HS-27A (cell line): ENCODE measurements at places on chromosomes 4 and X.
A peak's percentile ranks its signal among the peaks of the same experiment; 100 is the strongest.

DNA sequence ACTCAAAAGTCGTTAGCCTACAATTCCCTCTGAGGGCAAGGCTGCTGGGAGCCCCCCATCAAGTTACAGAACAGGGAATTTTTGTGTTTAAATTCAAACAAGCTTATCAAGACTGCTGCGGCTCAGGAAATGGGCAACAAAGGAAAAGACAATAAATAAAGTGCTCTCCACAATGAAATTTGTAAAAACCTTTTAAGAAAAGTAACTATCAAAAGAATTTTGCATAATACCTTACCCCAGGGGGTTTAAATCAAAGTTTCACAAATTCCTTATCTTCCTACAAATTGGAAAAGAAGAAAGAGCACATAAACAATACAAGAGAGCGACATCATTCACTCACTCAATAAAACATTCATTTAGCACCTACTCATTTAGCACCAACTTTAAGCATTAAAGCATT, 97.9 kb upstream of the CCDC160 start:
- DNase-seq, result no peak

- DNase-seq, result no peak
These were observed 47.2 kb downstream of the SLC34A2 start for GRCh38 chr4:25702848-25703247.

GRCh38 chr4:175560604-175561003, 251.5 kb downstream of the GPM6A start:
- no peak for DNase-seq

GRCh38 chrX:115894087-115894486, 276.5 kb upstream of the AGTR2 start:
- DNase-seq, result peak; percentile 8

DNA sequence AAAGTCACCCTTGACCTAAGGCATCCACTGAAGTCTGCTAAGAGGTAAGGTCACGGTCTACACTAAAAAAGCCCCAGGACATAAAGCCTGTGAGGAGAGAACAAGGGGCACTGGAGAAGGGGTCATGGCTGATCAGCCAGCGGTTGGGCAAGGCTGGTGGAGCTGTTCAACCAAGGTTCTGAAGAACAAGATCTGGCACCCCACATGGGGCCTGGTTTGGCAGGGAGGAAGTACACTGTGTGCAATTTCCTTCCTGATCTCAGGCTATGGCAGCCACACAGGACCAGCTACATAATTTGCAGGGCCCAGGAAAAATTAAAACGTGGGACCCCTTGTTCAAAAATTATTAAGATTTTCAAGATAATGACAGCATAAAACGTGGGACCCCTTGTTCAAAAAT, 14.1 kb upstream of the BRS3 start:
- DNase-seq, result no peak

- peak; percentile 58 for DNase-seq
These were observed 71.9 kb downstream of the MAGEB17 start for GRCh38 chrX:16239211-16239610.

- no peak for DNase-seq
These were observed 9.8 kb downstream of the NKX3-2 start for GRCh38 chr4:13534344-13535063.

DNA sequence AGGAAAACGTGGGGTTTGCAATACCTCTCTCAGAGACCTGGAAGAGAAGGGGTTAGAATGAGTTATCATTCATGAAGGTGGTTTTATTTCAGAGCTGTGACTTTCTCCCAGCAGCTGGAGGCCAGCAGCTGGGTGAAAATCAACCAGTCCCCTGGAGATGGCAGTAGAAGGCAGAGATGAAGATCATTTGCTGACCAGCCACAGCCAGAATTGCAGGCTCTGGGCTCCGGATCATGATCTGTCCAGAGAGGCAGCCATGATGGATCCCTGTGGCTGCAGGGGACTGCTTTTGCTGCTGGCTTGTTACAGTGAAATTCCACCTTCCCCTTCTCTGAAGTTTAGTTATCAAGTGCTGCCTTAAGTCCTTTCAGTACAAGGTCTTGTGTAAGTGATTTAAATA, 46.9 kb upstream of the TAB3 start:
- DNase-seq, result no peak

GRCh38 chrX:16639966-16640365, 10.0 kb upstream of the S100G start:
- no peak for DNase-seq

- no peak for DNase-seq
These were observed 56.0 kb downstream of the RAI2 start for GRCh38 chrX:17805120-17805519.

DNA sequence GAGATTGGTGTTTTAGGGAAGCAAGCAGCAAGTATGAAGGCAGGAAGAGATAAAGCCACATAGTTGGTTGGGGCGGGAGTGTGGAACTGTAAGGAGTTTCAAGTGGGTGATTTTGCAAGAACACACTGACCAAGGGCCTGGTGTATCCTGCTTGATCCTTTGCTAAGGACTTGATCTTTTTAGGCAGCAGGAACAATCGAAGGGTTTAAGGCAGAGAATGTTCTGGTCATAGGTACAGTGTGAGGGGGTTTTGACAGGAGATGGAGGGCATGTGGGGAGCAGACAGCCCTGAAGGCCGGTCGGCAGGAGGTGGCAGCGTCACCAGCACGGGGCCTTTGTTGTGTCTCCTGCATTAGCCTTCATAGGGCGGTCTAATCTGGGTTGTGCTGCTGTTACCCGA, 54.7 kb downstream of the FAM193A start:
- no peak for DNase-seq

DNA sequence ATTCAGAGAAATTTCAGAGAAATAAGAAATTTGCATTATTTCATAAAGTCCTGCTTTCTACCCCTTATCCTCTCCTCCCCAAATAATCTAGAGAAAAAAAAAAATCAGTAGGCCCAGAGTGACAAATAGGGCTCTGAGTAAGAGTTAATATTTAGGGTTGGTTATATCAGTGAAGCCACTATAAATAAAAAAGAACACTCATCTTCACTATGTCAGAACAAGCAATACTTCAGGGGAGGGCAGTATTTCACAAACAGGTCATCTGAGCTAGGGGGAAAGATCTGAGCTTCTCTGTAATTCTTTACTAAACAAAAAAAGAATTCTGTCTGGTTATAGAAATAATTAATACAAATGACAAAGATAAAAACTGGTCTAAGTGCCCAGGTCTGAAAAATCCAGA, 39.4 kb downstream of the PDE5A start:
- no peak for DNase-seq

DNA sequence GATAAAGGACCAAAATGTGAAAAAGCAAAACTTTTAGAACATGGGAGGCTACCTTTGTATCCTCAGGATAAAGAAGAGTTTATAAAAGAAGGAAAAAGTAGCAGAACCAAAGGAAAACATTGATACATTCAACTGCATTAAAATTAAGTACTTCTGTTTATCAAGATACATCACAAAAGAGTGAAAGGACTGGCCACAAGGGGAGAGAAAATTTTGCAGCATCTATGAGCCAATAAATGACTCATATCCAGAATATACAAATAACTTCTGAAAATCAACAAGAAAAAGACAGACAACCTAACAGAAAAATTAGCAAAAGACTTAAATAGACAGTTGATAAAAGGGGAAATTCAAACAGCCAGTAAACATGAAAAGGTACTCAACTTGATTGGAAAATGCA, 177.1 kb downstream of the RBMX2 start:
- no peak for DNase-seq

GRCh38 chr4:184343502-184344177, 126.0 kb upstream of the ENPP6 start:
- DNase-seq, result peak; percentile 31

GRCh38 chrX:19639813-19640462, 124.6 kb upstream of the MAP3K15 start:
- DNase-seq, result no peak

DNA sequence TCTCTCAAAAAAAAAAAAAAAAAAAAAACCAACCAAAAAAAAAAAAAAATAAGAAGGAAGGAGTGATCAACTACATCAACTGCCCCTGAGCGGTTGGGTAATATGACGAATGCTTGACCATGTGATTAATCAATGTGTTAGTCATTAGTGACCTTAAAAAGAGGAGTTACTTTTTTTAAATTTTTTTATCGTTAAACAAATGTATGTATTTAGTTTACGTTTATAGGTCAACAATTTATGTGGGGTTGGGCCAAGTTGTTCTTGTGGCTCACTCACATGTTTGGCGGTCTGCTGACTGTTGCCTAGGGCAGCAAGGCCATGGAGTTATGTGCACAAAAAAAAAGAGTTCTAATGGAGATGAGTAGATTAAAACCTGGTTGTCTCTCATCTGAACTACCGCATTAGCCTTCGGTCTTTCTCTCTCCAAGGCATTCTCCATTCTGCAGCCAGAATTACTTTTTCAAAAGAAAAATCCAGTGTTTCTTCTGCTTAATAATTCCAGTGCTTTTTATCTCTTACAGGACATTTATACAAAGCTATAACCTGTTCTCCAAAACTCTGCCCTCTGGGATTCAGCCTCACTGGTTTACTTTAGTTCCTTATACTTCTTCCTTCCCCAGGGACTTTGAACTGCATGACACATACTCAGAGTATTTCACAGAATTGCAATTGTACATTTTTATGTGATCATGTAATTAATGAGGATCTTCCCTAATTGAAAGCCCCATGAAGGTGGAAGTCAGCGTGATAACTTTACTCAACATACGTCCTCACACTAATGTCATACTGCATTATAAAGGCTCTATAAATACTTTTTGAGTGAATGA, 505.5 kb downstream of the ANKRD50 start:
- no peak for DNase-seq

DNA sequence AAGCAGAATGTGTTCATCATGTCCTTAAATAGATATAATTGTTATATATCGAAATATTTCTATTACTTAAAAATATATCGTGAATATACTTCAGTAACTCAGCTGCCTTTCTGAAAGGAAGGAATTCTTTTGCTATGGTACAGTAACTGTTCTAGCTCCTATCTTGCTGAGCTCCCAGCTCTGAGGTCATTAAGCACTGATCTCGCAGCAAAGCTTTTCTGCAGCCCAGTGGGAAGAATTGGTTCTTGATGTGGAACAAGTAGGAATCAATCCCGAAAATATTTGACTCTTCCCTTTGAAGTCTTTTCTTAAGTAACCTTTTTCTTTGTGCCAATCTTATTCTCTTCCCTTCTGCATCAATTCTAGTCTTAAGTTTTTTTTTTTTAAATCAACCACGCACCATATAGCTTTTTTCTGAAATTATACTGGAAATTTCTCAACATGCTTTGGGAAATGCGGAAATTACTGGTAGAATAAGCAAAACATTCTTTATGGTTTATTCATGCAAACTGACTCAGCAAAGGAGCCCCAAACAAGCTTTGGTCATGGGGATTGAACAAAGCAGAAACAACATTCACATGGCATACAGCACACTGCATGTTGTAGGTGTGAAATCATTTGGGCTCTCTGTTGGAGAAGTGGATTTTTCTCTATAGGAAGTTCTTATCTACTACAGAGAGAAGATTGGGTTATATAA, 428.9 kb upstream of the GNPDA2 start:
- DNase-seq, result no peak

GRCh38 chr4:173478201-173478912, 51.7 kb downstream of the HAND2 start:
- no peak for DNase-seq

- DNase-seq, result no peak
These were observed 5.4 kb downstream of the ALPK1 start for GRCh38 chr4:112302320-112303274.

DNA sequence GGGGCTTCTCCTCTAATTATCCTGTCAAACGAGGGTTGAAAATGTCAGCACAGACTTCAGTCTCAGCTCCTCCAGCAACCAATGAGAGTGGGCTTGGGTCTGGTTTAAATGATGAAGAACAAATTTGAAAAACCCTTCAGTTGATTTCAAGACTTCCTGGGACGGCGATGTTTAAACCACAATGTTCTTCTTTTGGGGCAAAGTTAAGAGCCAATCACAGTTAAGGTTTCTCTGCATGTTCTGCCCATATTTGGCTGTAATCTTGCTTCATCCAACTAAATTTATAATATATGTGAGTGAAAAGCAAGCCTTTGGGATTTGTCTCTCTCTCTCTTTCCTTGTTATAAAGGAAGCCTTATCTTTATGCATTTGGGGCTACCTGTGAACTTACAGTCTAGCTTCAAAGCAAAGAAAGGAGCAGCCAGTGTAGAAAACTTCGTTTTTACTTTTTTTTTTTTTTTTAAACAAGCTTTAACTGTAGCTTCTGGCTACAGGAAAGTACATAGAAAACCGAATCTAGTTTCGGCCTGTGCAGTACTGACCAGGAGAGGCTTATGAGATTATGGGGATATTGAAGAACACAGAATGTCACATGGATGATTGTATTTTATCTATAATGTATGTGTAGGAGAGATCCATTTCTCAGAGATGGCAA, 46.8 kb upstream of the FAM9C start:
- DNase-seq, result no peak

- DNase-seq, result peak; percentile 90
These were observed at the start of gene ANTXR2 for GRCh38 chr4:80072744-80073472. Gene ANTXR2 (minus strand): TSS chr4:80073229. CDS start chr4:80072560, 669 bp downstream.

GRCh38 chr4:28176942-28177341, 1316.3 kb downstream of the STIM2 start:
- no peak for DNase-seq

GRCh38 chr4:179007755-179008154, 1565.5 kb upstream of the AGA start:
- DNase-seq, result no peak

- DNase-seq, result no peak
These were observed 4.1 kb downstream of the KDR start for GRCh38 chr4:55121246-55121645.

- no peak for DNase-seq
These were observed 171.9 kb upstream of the GALNT7 start for GRCh38 chr4:172996571-172997216.
